T-helper 2 cell treated with Interferon-gamma antibody and Interleukin-4, amounts not matched to agents 5 μg/mL and 100 μg/mL, for 36 hours (primary cell): ENCODE measurements at places on chromosomes 7 and 10.
A peak's percentile ranks its signal among the peaks of the same experiment; 100 is the strongest.

GRCh38 chr7:22896917-22897316, 74.3 kb upstream of the TOMM7 start:
- no peak for DNase-seq

DNA sequence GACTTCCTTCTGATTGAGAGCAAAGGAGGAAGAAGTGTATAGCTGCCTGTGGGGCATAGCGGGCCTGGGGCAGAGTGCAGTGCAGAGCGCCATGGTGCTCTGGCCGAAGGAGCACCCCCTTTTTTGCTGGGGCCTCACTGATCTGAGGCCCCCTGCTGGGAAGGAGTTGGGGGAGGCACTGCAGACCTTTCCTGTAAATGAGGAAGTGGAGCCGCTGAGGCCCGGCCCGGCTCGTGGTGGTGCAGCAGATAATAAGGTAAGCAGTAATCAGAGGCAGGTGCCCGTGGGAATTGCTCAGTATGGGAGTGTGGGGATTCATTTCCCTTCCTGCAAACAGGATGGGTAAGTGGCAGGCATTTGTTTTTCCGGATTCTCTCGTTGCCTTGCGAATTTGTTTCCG, 373.7 kb upstream of the MKI67 start:
- no peak for DNase-seq

DNA sequence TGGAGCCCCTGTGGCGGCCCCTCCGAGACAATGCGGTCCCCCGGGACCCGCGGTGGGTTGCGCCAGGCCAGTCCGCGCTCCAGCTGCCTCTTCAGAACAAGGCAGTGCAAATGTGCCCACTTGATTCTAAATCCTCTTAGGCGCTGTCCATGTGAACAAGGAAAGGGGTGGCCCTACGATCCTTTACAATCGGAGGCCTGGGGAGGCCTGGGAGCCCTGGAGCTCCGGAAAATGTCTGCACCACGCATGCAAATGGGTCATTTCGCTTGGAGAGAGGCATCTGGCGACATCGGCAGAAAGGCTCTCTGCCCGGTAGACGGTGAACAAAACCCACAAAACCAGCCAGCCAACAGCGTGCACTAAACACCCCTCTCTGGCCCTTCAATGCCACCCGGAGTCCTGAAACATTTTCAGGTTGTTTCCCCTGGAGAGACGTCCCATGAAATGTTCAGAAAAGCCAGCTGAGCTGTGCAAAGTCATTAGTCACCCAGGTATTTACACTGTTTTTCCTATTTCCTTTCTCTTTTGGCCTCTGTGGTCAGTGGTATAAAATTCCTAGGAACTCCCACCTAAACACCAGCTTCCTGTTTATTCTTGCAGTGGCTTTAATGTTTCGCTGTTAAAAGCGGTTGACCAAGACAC, 102.8 kb upstream of the ZNF438 start:
- DNase-seq = peak; percentile 63

- DNase-seq = no peak
Measured at GRCh38 chr10:49733866-49734265, 28.3 kb downstream of the OGDHL start.

DNA sequence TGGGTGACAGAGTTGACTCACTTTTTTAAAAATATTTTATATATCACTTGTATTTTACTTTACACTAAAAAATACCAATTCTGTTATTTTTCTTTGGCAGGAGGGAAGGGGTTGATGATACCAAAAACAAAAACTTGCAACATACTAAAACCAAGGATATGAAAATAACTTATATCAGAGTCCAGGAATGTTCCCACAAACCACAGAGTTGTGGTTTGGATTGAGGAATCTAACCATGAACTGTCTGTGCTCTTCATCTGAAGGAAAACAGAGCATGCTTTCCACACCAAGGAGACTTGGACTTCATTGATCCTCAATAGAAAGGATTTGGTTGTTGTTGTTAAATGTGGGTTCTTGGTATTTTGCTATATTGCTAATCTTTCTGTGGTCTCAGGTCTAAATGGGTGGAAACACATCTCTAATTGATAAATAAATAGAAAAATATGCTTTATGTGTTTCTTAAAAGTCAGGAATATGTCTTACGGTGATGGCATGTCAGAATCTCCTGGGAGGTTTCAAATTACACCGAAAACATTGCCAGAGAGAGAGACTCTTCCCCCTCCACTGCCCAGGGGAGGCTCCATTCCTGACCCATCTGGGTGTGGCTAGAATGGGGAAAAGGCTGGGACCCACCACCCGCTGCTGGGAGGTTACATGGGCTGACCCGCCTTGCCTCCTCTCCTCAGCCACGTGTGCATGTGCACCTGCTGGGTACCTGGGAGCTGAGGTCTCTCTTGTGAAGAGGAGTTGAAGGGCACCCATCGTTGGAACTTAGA, 46.9 kb upstream of the STK17A start:
- no peak for DNase-seq

GRCh38 chr7:83466956-83467355, 182.0 kb downstream of the SEMA3E start:
- DNase-seq = no peak

DNA sequence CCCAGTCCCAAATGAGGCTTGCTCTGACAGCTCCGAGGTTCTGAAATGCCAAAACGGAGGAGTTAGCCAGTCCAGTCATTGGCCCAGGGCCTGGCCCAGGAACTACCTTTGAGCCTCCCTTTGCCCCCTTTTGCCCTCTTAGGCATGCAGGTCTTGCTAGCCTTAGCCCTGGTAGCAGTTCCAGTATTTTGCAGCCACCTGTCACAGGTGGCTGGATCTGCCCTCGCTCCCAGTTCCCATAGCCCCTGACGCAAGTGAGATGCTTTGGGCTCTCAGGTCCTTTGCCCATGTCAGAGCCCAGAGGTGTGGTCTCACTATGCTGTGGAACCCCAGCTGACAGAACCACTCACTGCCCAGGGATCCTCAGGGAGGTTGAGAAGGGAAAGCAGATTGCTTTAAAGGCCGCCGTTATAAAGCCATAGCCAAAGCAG, 42.0 kb downstream of the GPRIN2 start:
- DNase-seq = no peak

- no peak for DNase-seq
Measured at GRCh38 chr7:128904381-128905197, 5.9 kb downstream of the KCP start.

GRCh38 chr7:16982640-16983350, 101.0 kb upstream of the AGR3 start:
- DNase-seq = no peak

DNA sequence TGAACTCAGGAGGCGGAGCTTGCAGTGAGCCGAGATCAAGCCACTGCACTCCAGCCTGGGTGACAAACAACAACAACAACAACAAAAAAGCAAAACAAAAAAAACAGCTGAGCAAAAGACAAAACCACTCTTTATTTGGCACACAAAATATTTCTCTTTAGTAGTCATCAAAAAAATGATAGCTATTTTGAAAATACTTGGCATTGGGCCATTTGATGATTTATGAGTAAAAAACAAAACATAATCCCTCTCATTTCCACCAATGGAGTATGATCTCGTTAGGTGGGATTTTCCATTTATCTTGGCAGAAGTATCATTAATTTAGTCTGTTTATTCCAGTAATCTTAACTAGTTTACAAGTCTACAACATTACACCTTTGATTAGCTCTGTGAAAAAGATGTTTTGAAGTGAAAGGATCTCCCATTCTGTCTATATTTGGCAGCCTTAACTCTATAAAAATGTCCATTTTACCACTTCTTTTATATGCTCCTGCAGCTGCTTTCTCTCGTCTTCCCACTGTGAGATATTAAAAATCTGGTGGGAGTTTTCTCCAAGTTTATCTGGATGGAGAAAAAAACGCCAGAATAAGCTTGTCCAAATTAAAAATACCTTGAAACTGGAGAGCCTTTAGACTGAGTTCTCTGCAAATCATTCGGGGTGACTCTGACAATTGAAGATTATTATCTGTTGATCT, 58.8 kb upstream of the AGMO start:
- no peak for DNase-seq

GRCh38 chr7:14000247-14000646, 10.8 kb upstream of the ETV1 start:
- DNase-seq = no peak

GRCh38 chr10:17599089-17599488, 18.1 kb downstream of the HACD1 start:
- DNase-seq = no peak

DNA sequence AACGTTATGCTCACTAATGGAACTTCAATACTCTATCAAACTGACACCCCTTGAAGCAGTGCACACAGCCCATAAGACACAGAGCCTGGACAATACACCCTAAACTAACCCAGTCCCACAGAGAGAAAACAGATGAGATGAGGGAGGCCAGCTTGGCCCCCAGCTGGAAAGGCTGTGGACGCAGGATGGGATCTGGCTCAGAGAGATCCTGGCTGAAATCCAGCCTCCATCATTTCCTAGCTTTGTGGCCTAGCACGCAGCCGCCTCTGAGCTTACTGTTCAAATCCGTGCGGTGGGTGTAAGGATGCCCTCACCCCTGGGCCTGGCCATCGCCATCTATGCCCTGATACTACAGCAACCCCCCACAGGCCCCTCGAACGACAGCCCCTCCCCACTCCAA, 32.7 kb downstream of the SNX8 start:
- DNase-seq = no peak

DNA sequence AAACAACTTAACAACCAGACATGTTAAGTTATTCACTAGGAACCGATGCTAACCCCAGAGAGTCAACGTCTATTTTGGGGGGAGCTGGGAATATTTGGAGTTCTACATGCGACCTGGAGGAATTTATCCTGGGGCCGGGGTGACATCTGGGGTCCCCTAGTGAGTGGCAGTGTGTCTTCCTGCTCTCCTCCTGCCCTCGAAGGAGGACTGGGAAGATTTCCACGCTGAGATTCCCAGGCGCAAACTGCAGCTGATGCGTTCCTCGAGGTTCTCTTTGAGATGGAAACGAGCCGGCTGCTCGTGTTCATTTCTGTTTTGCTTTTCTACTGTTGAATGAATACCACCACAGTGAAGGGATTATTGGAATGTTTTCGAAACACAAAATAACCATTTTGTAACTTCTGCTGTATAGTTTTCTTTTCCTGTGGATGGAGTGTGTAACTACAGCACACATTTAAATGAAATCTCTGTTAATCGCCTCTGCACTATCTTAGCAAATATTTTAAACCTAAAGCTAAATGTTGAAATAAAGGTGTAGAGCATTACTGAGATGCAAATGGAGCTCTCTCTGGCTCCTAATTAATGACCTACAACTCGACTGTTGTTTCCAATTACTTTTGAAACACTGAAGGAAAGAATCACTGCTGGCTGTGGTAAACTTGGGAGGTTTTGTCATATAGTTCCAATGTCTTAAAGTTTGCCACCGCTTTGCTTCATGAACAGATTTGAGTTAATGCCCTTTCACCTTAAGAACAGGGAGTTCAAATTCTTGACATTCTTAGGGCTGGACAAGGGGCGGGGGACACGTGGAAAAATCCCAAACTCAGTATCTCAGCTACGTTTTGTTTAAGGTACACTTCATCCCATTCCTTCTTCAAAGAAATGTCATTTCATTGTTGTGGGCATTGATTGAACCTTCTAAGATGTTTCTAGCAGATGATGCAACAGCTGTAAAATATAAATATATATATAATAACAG, 21.1 kb downstream of the GATA3 start:
- no peak for DNase-seq

DNA sequence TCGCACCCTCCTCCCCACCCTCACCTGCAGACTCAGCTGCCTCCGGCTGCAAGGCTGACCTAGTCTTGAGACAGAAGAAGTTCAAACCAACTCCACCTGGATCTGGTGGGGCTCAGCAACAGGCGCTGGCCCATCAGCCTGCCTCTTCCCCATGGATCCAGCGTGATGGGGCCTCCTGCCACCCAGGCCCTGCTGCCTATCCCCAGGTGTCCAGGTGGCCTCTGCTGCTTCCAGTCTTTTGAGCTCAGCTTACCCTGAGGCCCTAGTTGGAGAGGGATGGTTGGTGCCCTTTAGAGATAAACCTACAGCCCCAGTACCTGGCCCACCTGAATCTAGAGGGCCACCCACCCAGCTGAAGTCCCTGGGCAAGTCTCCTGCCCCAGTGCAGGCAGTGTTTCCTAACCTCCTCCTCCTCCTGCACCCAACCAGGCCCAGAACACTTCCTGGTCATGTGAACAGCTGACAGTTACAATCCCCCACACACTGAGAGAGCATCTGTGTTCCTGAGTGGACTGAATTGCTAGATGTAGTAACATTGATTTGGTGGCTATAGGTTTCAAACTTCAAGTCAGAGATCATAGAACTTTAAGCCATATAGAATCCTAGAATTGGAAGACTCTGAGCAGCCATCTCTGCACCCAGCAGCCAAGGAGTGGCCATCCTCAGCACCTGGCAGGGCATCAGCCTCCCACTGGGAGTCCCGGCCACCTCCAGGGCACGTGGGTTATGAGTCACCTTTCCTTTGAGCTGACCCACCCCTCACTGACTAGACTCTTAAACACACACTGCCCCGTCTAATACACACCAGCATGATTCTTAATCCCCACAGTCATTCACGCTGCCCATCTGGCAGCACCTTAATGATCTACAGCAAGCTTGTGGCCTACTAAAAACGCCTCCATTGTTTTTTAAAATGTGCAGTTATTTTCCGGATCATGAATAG, 51.9 kb downstream of the ALOX5 start:
- DNase-seq = no peak

GRCh38 chr7:88927-89231, 103.5 kb upstream of the FAM20C start:
- DNase-seq = no peak

DNA sequence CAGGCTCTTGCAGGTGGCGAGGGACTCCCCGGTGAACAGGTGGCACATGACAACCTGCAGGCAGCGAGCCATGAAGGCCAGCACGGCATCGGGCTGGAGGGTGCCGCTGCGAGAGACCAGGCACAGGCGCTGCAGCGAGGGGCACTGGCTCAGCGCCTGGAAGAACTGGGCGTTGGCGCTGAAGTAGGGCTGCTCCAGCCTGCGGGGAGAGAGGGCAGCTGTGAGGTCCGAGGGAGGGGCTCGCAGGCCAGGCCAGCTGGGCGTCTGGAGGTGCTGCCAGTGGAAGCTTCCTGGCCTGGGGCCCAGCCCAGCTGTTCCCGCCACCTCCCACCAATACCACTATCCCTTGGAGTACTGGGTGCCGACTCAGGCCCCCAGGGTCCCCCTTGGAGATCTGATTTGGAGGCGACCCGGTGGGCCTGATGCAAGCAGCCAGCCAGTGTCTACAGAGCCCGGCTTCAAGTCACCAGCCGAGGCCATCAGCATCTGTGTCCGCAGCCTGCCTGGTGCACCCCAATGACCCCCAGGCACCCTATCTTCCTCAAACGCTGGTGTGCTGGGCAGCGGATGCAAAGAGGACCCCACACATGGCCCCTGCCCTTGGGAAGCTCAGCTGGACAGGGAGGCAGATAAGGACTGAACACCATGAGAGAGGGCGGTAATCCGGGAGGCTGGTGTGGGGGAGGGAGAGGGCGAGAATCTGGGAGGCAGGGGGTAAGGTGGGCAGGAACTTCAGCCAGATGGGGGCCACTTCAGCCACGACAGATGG, 67.8 kb upstream of the TNRC18 start:
- DNase-seq = no peak

GRCh38 chr10:97356918-97357317, 22.4 kb upstream of the FRAT2 start:
- no peak for DNase-seq
